ENCODE measurements at places on chromosomes 7 and 10.

- peak; percentile 90 for DNase-seq
These were observed at the start of gene PCLO for GRCh38 chr7:83162402-83163256. TSS of gene PCLO (minus strand) at chr7:83162884. CDS start at chr7:83162592, 292 bp downstream.

DNA sequence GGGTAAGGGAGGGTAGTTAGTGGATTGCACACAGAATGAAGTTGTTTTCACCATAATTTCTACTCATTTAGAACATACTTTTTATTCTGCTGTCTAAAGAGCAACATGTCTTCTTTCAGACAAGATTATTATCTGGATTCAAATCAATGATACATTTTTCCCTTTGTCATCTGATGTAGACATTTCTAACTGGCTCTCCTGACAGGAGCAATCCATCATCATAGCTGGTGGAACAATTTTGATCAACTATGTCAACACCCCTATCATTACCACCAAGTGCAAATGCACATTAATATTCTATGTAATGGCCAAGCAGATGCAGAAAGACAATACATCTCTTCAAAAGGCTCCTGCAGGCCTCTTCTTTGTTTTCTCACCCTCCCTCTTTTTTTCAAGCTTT is 672.9 kb upstream of the LRRTM3 start:
- no peak for DNase-seq

DNA sequence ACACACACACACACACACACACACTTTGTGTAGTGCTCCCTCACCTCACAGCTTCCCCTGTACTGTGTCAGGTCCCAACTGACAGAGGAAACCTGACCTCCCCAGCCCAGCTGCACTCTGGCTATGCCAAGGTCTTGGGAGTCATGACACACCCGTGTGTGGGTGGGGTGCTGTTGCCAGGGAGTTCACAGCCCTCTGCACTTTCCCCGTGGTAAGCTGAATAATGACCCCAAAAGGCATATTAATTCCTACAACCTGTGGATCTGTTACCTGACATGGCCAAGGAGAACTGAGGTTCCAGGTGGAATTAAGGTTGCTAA is 8.9 kb upstream of the NANOS1 start:
- peak; percentile 49 for DNase-seq

DNA sequence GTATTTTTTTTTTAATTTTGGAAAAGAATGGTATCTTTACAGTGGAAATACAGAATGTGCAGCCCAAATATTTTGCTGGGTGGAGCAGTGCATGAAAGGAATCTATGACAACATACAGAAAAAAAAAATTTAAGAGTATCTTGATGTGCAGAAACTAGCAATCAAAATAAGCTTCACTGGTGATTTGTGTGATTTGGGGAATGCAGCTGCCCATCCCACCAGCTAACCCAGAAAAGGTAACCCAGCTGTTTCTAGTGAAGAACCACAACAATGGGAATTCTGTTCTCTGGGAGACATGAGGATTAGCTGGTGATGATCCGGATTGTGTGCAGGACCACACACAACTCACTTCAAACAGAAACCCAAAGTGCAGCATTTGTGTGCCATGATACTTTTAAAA is 375.5 kb downstream of the SEMA3D start:
- no peak for DNase-seq

Measured in type B pancreatic cell (in vitro differentiated cells).